Activated CD4-positive, alpha-beta memory T cell treated with anti-CD3 and anti-CD28 coated beads for 36 hours (primary cell): ENCODE measurements at places on chromosomes 13 and 19. TPM values are rescaled to one million over a fixed set of nuclear protein-coding genes. Genes with fewer than 3 reads are reported as not detected.

DNA sequence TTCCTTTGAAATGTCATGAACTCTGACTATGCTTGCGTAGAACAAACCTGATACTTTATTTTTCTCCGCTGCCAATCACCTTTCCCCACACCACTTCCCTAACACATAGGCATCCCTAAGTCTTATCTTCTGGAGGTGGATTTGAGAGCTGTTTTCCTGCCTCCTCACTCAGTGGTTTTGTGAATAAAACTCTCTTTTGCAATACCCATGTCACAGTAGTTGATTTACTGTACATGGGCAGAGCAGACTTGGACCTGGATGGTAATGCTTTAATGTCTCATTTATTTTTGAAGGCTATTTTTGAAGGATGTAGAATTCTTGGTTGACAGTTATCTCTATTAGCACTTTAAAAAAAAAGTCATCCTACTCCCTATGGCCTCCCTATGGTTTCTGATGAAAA, 881.8 kb downstream of the SLITRK5 start:
- DNase-seq: no peak

DNA sequence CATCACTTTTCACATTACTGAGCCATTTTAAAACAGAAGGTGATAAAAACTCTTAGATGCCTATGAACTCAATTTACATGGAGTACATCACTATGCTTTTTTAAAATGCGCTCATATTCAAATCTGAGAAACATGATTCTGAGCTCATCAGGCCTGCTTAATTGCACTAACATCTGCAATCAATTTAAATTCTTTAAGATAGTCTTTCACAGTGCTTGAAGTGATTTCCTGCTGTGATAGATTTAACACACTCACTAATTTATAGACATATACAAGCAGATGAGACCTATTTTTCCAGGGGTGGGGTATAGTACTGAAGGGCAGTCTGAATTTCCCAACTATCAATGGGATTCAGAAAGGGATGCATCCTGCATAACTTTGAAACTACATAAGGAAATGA, 82.9 kb downstream of the DIAPH3 start:
- DNase-seq: no peak

- no peak for DNase-seq
Observed at GRCh38 chr13:30493658-30494381, 28.1 kb upstream of the HMGB1 start.

GRCh38 chr13:32205431-32206096, 109.6 kb downstream of the ZAR1L start:
- no peak for DNase-seq

The RFPL4AL1 gene
- total RNA-seq: not detected

The KIRREL2 gene
- total RNA-seq: 0.92 TPM

The ICAM1 gene
- total RNA-seq: 45.2 TPM

The CLIP3 gene
- total RNA-seq: 0.44 TPM
